ENCODE measurements at places on chromosomes 7 and 10. TPM values are rescaled to one million over a fixed set of nuclear protein-coding genes. Genes with fewer than 3 reads are reported as not detected.

ACHE gene
- total RNA-seq, result 0.10 TPM

GPR26 gene
- total RNA-seq, result not detected

ACTA2 gene
- 10.3 TPM for total RNA-seq

DNA sequence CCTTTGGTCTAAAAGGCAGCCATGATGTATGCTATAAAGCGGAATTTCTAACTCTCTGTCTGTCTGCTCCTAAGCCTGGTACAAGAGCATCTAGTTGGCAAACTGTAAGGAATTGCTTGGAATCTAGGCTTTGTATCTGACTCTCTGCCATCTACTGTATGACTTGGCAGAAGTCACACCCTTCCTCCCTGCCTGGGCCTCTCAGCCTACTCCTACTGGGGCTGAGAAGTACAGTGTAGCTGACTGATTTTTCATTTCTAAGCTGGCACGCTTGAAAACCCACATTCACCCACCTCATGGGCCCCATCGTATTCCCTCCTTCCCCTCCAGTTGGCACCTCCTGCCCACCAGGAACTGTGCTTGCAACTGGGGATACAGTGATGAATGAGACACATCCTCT, 435.2 kb downstream of the PLXNA4 start:
- peak; percentile 26 for DNase-seq

- DNase-seq, result no peak
Measured at GRCh38 chr10:10540398-10540797, 477.3 kb upstream of the CELF2 start.

Data from foreskin keratinocyte (primary cell).